AG04449 (cell line): ENCODE measurements at places on chromosomes 13 and 19.

DNA sequence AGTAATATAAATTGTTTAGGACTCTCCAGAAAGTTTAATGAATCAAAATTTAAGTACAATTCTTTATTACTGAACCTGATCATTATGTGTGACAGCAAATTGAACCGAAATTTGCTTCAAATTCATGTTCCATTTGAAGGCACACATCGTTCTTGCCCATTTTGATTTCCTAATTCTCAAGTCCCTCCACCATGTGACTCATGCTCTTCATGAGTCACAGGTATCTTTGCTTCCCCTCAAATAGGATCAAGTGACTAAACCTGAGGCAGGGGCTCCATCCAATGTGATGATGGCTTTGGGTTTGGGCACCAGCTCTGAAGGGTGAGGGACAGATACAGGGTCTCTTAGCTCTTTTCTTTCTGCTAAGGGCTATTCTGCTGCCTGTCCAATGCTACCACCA is 86.1 kb downstream of the THSD1 start:
- no peak for DNase-seq

- DNase-seq = no peak
Observed at GRCh38 chr13:95317039-95317989, 16.1 kb upstream of the ABCC4 start.

DNA sequence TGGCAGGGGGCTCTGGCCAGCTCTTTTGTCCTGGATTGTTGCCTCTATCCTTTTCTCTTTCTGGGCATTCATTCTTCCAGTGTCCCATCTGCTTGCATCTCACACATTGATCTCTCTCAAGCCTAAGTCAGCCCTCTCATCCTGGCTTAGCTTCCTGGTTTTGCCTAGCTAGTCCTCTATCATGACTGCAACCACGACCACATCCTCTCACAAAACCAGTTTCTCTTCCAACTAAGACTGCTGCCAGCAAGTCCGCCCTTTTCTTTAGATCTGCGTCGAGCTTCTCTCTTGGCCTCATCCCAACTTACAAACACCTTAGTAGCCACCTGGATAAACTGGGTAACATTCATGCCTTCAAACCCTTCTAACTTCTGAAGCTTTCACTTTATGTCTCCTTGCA is 212.2 kb upstream of the HTR2A start:
- DNase-seq = no peak

DNA sequence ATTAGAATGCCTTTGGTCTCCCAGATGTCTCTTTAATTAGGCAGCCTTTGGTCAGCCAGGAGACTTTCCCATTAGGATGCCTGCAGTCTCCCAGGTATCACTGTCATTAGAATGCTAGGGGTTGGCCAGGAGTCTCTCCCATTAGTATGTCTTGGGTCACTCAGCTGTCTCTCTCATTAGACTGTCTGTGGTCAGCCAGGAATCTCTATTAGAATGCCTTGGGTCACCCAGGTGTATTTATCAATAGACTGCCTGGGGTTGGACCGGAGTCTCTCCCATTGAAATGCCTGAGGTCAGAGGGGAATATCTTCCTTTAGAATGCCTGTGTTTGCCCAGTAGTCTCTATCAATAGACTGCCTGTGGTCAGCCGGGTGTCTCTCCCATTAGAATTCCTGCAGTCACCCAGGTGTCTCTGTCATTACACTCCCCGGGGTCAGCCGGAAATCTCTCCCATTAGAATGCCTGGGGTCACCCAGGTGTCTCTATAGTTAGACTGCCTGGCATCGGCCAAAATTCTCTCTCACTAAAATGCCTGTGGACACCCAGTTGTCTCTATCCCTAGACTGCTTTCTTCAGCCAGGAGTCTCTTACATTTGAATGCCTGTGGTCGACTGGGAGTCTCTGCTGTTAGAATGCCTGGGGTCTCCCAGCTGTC is 1460.3 kb downstream of the UQCRFS1 start:
- no peak for DNase-seq

GRCh38 chr19:10876459-10877240 is 5.3 kb downstream of the CARM1 start:
- no peak for DNase-seq

- DNase-seq = no peak
Observed at GRCh38 chr19:54684527-54684926, 21.7 kb downstream of the LILRB4 start.
